ENCODE measurements at places on chromosomes 1 and 21. TPM values are rescaled to one million over a fixed set of nuclear protein-coding genes. Genes with fewer than 3 reads are reported as not detected.

The ALG14 gene
- 7.5 TPM for total RNA-seq

The RGSL1 gene
- not detected for total RNA-seq

The KIF26B gene
- total RNA-seq, result 1.7 TPM

DNA sequence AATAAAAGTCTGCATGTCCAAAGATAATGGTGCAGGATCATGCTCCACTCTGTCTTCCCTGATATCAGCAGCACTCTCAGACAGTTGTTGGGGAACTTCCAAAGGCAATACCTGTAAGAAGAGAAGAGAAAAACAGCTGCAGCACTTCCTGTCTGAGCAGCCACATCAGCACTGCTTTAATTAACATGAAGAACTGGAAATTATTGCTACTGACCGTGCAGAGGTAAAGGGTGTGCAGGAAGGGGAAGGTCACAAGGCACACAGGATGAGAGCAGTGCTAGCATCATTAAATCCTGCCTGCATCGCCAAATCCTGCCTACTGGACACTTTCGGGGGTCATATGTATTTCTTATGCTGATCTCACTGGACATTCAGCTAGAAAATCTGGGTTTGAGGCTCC lies 379.0 kb downstream of the LMX1A start:
- DNase-seq, result no peak
